ENCODE measurements at places on chromosomes 1 and 21.

GRCh38 chr1:217342105-217342504 lies 288.8 kb downstream of the GPATCH2 start:
- DNase-seq: no peak

GRCh38 chr21:16863362-16863905 lies 649.4 kb upstream of the CXADR start:
- DNase-seq: no peak

DNA sequence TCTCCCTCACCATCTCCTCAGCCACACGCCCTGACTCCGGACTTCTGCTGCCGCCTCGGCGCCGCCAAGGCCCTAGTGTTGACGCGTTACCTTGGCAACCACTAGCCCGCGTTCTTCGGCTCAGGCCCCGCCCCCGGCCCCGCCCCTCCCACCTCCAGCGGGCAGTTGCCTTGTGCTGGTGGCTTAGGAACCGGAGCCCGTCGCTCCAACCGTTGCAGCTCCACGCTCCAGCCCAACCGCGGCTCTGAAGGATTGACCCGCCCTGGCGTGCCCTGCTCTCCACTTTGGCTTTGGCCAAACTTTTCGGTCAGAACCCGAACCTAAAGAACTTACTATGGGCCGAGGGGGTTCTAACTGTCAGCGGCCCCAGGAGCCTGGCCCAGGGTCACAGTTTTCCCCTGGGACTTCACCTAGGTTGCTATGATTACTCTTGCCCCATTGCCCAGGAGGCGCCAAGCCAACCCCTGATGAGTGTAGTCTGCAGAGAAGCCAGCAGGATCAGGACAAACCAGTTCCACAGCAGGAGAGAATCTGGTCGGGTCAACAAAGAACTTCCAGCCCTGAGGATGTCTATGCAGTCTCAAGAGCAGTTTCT lies at the start of gene CFAP45:
Gene CFAP45, minus strand, starts transcription at position 80 of the 595 bp plus-strand sequence. Its CDS starts 67 bp downstream, at position 13.
- DNase-seq: no peak

DNA sequence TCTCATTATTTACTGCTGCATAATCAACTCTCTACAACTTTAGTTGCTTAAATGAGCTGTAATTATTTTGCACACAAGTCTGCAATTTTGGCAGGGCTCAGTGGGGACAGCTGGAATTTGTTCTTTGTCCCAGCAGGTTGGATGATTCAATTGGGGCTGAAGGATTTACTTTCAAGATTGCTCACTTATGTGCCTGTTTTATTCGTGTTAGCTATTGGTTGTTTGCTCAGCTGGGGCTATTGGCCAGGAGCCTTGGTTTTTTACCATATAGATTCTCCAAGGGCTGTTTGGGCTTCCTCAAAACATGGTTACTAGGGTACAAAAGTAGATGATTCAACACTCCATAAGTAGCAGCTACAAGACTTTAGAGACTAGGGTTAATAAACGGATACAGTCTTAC lies 13.4 kb downstream of the OR10R2 start:
- no peak for DNase-seq

GRCh38 chr1:35499652-35500176 lies 57.5 kb downstream of the KIAA0319L start:
- DNase-seq: no peak

DNA sequence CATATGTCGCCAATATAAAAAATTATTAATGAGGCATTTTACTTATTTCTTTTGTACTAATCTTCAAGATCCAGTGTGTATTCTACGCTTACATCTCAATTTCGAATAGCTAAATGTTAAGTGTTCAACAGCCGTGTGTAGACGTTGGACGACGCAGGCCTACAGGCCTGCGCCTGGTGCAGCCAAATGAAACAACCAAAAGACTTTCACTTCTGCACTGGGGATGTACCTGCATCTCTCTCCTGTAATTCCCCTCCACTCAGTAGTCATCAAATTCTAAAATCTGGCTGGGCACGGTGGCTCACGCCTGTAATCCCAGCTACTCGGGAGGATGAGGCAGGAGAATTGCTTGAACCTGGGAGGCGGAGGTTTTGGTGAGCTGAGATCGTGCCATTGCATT lies 76.8 kb upstream of the HNRNPU start:
- DNase-seq: no peak

DNA sequence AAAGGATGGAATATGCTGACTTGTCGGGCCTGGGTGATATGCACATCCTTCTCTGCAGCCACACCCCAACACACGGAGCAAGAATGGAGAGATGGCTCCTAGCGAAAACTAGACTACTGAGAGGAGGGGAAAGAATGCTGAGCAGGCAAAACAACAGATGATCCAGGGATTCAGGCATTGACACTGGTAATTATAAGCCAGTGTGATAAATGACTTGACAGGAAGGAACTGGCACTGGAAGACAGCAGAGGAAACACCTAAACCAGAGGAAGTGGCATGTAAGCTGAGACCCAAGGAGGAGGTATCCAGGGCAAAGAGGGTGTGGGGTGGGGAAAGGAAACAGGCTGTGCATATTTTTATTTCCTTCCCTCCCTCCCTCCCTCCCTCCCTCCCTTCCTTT lies 31.7 kb upstream of the KHDRBS1 start:
- no peak for DNase-seq
